SK-MEL-5 (cell line): ENCODE measurements at places on chromosomes 3 and 15.
A peak's percentile ranks its signal among the peaks of the same experiment; 100 is the strongest.

DNA sequence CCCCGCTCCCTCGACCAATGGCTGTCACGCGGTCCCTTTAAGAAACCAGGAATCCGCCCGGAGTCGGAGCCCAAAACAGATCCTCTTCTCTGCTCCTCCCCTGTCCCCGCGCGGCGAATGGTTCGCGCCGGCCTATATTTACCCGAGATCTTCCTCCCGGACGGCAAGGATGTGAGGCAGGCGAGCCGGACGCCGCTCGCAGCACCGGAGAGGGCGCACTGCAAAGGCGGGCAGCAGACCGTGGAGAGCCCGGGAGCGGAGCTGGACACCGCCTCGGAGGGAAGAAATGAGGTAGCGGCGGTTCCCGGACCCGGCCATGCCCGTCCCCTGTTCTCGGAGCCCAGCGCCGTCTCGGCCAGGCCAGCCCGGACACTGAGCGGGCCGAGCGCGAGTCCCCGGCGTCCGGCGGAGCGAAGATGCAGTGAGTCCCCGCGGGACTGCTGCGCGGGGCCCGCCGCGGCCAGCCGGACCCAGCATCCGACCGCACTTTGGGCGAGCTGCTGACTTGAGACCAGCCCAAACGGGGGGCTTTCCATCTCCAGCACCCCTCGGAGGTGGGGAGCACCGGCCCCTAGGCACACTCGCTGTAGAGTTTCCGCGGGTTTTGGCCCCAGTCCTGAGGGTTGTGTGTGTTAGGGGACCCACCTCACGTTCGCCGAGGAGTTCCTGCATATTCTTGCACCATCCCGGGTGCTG, at the start of gene FAM43A:
Gene FAM43A (plus strand): TSS at position 166 of the 696 bp plus-strand sequence. CDS start 944 bp downstream, outside the sequence.
- DNase-seq, result peak; percentile 92

DNA sequence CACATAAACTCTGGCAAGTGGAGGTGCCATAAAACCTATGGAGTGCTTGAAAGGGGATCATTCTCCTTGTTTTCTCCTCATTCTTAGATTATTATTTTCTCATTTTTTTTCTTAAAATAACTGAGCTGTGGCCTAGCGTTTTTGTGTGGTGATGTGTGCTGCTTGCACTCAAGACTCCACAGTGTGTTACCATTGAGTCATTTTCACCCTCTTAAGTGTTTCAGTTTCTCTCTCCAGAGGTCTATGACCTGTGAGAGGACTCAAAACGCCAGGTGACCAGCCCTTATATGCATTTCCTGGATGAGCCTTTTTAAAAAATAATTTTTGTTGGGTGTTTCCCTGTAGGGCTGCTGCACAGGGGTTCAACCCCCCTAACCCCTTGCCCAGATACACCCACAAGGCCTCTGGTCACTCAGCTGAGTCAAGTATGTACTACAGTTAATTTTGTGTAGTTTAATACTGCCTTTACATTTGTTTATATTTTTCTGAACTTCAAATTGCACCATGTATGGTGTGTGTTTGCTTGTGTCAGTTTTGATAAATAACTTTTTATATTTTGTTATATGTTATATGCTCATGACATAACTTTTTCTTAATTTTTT, 15.4 kb upstream of the BTLA start:
- no peak for DNase-seq

- no peak for DNase-seq
These were observed 4.7 kb downstream of the CSNK1G1 start for GRCh38 chr15:64351265-64351664.

DNA sequence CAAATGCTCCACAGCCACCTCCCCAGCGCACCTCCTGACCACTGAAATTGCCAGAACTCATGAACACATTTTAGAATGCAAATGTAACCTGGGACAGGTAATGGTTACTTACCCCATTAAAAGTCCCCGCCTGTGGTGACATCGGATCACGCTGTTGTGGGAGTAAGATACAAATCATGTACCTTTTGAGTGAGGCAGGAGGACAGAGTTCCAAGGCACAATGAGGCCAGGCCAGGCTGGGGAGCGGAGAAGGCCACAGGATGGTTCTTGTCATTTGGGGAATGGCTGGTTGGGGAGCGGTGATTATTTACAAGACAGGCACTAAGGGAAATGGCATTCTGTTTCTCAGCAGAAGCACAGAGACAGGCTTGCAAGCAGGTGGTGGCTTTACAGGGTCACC, 490.0 kb downstream of the EDEM1 start:
- DNase-seq, result no peak

- DNase-seq, result no peak
These were observed 62.5 kb upstream of the SKOR1 start for GRCh38 chr15:67762610-67763368.

GRCh38 chr3:170632780-170633179, 46.9 kb upstream of the SLC7A14 start:
- no peak for DNase-seq

DNA sequence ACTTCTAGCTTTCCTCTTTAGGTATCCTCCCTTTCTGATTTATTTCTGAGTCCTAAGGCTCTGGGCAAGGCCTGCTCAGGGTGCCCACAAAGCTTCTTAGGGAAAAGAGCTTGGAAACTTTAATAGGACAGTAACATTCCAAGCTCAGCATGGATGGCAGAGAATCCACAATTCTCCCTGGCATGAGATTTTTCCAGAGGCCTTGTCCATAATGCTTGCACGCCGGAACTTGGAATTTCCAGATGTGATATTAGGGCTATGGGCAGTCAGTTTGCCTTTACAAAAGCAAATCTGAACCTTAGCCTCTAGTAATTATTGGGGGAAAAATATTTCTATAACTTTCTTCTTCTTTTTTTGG, 139.0 kb upstream of the RBMS3 start:
- DNase-seq, result no peak
